ENCODE measurements at places on chromosomes 3 and 15.
A peak's percentile ranks its signal among the peaks of the same experiment; 100 is the strongest.

GRCh38 chr3:172383306-172383796, 64.9 kb downstream of the GHSR start:
- DNase-seq, result no peak

- peak; percentile 16 for DNase-seq
Observed at GRCh38 chr3:194395212-194395611, 3.9 kb downstream of the GP5 start.

GRCh38 chr3:36907911-36908646, 36.8 kb downstream of the TRANK1 start:
- no peak for DNase-seq

GRCh38 chr3:100982710-100983109, 10.5 kb downstream of the ABI3BP start:
- no peak for DNase-seq

- no peak for DNase-seq
Observed at GRCh38 chr3:133833267-133833666, 27.7 kb downstream of the SRPRB start.

DNA sequence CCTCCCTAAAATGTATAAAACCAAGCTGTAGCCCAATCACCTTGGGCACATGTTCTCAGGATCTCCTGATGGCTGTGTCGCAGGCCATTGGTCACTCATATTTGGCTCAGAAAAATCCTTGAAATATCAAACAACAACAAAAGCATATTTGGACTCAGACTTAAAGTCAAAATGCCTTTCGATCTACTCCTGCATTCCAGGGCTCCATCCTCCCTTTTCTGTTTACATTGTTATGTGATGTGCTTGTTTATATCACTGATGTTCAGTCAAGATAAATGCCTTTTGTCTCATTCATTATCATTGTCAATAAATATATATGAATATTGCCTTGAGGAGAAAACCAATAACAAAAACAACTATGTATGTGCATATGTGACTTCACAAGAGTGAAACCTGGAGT, 31.7 kb downstream of the HGD start:
- DNase-seq, result no peak

- DNase-seq, result no peak
Observed at GRCh38 chr15:84889313-84889990, 5.0 kb downstream of the SLC28A1 start.

GRCh38 chr15:53830707-53831386, 71.4 kb upstream of the WDR72 start:
- DNase-seq, result no peak
